ENCODE measurements at places on chromosomes 3 and 15.

DNA sequence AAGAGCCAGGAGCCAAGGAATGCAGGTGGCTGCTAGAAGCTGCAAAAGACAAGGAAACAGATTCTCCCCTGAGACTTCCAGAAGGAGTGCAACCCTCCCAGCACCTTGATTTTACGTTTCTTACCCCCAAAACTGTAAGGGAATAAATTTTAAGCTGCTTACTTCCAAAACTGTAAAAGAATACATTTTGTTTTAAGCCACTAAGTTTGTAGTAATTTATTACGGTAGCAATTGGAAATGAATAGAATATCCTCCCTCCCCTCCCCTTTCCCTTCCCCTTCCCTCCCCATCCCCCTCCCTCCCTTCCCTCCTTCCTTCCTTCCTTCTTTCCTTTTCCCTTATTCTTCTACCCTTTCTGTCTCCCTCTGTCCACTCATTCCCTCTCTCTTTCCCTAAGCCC is 203.7 kb upstream of the CFAP20DC start:
- DNase-seq = no peak

- DNase-seq = no peak
These were observed 128.6 kb upstream of the IQSEC1 start for GRCh38 chr3:13201851-13202250.

DNA sequence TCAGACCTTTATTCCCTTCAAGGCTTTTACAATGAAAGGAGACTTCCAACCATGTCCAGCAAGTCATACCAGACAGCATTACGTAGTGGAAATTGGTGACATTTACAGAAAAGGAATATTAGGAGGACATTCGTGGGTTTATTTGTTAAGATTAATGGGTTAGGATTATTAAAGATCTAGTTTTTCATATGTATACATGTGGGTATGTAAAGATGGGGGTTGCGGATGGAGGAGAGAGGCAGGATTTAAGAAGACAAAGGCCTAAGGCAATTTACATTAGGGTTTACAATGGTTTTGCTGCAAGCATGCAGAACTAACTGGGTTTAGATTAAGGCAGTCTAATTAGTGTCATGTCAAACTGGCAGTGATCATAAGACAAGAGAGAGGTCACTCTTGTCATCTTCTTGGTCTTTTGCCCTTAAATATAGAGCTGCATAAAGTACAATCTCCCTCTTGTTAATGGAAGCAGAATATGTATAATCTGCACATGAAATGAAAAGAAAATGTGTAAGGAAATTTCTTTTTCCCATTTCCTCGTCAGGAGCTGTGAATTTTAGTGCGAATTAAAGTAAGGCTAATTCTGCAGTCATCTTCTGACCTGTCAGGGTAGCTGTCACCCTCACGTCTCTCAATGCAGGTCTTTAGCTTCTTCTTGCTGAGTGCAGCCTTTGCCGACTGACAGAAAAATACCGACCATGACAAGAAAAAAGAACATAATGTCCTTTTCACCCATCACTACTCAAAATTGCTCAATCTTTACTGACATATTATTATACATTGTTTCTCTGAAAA is 258.9 kb upstream of the MEIS2 start:
- DNase-seq = no peak

DNA sequence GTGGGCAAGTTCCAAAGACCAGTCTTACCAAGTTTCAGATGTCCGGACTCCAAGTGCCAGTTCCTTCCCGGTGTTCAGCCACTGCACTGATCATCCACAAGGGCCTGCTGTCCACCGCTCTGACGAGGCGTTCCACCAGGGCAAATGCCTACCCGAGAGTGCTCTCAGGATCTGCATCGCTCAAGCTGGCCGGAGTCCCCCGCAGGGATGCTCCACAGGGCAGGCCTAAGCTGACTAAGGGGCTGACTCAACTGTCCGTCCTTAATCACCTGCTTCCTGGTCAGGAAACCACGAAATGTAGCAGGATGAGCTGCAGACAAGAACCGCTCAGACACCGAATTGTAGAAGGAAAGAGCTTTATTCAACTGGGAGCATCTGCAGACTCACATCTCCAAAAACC is 341.6 kb downstream of the KCNH8 start:
- DNase-seq = no peak

DNA sequence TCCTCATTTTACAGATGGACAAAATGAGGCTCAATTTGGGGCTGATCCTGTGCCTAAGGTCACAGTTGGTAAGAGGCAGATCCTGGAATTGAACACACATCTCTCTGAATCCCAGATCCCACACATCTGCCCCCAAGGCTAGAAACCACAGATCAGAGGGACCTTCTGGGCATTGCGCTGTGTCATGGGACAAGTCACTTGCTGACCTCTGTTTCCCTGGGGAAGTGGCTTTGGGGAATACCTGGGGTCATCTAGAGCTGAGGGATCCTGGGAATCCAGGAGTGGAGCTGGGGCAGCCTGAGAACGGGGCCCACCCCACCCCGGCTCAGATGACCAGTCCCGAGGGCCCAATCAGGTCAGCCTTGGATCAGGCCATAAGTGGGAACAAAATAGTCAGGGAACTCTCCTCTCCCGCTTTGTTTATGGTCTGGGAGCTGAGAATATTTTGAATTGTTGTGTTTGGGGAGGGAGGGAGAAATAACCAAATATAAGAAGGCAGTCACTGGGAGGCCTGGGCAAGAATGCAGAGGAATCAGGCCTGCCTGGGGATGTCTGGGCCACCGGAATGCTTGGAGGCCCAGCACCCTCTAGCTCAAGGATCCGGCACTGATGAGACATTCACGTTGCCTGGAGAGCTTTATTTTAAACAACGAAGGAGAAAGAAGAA is 8.8 kb upstream of the SLC6A6 start:
- DNase-seq = no peak

GRCh38 chr3:28856796-28857195 is 424.1 kb upstream of the RBMS3 start:
- no peak for DNase-seq

GRCh38 chr3:62027796-62028195 is 345.6 kb downstream of the FEZF2 start:
- no peak for DNase-seq

DNA sequence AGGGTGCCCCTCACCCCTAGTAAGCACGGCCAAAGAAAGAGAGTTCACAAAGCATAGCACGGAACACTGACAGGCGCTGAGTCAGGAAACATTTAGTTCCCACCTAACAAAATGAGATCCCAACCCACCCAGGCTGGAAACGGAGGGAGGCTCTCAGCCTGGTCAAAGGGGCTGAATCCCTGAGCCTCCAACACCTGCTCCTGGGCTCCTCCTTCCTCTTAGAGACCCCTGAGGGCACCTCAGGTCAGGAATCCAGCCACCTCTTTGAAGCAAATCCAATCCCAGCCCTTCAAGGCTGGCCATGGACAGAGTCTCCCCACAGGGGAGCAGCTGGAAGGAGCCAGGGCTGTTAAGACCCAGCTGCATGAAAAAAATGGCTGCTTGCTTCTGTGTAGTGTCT is 154.4 kb upstream of the HES1 start:
- DNase-seq = no peak

- DNase-seq = no peak
These were observed 537.5 kb downstream of the ROBO1 start for GRCh38 chr3:79230266-79230665.

- DNase-seq = no peak
These were observed 25.3 kb downstream of the FBXO22 start for GRCh38 chr15:75928680-75929608.

DNA sequence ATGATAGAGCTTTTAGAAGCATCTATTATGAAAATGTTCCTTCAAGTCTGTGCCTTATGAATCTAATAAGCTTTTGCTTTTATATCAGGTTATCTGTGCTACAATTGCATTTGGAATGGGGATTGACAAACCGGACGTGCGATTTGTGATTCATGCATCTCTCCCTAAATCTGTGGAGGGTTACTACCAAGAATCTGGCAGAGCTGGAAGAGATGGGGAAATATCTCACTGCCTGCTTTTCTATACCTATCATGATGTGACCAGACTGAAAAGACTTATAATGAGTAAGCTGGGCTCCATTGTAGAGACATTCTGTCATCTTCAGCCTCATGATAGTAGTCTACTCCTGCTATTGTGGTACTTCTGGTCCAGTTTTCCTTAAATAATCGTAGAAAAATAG is 73.4 kb downstream of the BLM start:
- no peak for DNase-seq

DNA sequence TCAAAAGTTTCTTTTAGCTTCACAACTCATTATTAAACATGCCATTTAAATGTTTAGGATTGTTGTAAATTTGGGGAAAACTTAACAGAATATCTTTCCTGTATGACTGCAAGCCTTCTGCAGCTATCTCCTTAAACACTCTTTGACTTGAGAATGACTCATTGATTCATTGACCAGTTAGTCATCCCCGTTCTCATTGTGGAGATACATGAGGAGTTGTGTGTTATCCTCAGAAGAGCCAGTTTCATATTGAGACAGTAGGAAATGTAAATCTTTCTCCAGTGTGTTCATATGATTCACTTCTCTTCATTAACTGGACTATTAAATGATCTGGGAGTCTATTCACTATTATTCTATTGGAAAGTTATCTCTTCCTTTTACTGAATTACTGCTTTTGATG is 83.0 kb downstream of the CRYGS start:
- DNase-seq = no peak

- DNase-seq = no peak
These were observed 113.4 kb upstream of the KBTBD8 start for GRCh38 chr3:66884659-66885058.

DNA sequence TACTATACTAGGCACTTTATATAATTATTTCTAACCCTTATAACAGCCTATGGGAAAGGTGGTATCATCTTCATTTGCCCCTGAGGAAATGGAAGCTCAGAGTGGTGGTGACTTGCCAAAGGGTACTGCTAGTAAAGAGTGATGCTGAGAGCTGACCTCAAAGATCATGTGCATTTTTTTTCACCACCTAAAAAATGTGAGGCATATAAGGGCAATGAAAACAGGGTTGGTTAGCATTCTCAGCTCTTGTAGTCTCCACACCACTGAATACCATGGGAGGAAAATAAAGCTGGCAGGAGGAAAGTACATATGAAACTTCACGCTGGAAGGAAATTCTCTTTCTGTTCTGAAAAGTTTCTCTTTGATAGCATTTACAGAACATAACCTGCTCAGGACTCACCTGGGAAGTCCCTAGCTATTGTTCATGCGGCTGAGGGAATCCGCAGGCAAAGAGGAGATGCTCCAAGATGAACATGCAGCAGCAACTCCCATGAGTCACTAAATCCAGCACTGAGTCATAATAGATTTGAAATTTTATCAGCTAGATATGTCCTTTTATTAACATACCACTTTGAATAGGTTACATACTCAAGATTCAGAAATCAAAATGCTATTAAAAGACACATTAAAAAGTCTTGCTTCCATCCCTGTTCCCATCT is 17.3 kb downstream of the FAIM start:
- no peak for DNase-seq

- no peak for DNase-seq
These were observed 91.2 kb downstream of the SLC25A26 start for GRCh38 chr3:66312039-66312438.

DNA sequence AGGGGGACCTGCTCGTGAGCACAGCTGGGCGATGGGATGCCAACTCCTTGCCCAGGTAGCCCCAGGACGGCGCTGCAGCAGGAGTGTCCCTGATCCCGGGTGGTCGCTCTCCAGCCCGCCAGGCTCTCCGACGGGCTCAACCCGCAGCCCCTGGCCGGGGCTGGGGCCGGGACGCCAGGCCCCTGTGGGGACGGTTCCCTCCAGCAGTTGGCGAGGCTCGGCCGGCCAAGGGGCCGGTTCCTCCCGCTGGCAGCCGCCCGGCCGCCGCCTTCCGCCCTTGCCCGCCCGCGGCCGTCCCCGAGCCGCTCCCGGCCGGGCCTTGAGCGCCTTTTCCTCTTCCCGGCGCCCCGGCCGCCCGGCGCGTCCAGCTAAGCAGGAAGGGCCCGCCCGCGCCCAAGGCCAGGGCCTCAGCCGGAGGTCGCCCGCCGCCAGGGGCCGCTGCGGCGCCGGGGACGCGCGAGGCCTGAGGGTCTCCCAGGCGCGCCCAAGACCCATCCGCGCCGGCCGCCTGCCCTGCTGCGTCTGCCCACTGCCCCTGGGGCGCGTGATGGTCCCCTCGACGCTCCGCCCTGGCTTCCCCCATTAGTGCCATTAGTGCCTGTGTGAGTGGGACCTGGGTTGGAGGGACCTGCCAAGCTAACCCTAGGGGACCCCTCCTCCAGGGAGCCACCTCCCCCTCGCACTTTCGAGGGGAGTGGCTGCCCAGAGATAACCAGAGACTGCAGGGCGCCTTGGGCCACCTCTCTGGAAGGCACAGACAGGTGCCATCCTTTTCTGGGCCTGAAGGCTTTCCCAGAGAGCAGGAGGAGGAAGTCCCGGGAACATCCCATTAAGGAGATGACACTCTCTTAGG is 106.4 kb downstream of the FBLN2 start:
- DNase-seq = no peak

GRCh38 chr3:66851894-66852613 is 146.1 kb upstream of the KBTBD8 start:
- DNase-seq = no peak

- DNase-seq = no peak
These were observed 804.0 kb downstream of the ROBO1 start for GRCh38 chr3:78963771-78964170.

DNA sequence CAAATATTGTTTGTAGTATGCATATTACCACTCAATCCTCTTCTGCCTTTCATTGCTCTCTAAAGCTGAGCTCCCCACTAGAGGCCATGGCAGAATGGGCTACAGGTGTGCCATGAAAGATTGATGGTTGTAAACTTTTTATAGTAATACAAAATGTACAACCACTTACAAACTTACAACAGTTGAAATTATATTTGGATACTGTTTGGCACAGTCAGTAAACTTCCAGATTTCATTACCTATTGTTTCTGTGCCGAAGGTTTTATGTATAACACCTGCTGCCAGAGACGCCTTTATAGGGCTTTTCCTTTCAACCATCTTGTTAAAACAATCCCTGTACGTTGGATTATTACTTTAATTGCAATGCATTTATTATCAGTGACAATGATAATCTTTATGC is 7.0 kb downstream of the ROPN1 start:
- no peak for DNase-seq

DNA sequence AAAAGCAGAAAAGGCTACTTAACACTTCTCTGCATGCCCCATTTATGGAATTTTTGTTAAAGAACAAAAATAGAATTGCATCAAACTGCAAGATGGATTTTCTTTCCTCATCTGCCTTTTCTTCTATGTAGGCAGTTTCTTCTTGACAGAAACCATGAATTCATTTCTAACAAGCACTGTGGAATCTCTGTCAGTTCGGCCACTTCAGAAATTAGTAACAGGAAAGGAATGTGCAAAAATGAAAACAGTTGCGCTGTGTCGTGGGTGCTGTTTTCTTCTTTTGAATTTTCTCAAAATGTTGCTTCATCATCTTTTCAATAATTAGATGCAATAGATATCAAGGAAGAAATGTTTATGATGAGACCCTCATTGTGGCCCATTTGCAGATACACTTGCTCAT is 151.6 kb downstream of the FOXB1 start:
- DNase-seq = no peak

GRCh38 chr15:34154725-34155204 is 52.9 kb downstream of the PGBD4 start:
- DNase-seq = no peak

- DNase-seq = no peak
These were observed 40.3 kb downstream of the GNB4 start for GRCh38 chr3:179410999-179411398.

GRCh38 chr3:122168044-122168443 is 15.4 kb upstream of the CASR start:
- no peak for DNase-seq

Data from SHP77 treated with DMSO at 0.1 percent for 48 hours (cell line).